ENCODE measurements at places on chromosomes 3 and 15. TPM values are rescaled to one million over a fixed set of nuclear protein-coding genes. Genes with fewer than 3 reads are reported as not detected.

Gene THOC7
- total RNA-seq = 70.7 TPM

Gene RPP14
- 8.9 TPM for total RNA-seq

Gene WDR49
- 1.0 TPM for total RNA-seq

Gene NAALADL2
- 19.7 TPM for total RNA-seq

Gene SIDT1
- total RNA-seq = not detected

Gene ITGA11
- 8.6 TPM for total RNA-seq

Gene HES1
- total RNA-seq = 2.0 TPM

Gene BTLA
- total RNA-seq = not detected
